ENCODE measurements at places on chromosomes 1 and 21.

- DNase-seq, result no peak
Observed at GRCh38 chr1:220575718-220576497, 48.0 kb downstream of the MARK1 start.

DNA sequence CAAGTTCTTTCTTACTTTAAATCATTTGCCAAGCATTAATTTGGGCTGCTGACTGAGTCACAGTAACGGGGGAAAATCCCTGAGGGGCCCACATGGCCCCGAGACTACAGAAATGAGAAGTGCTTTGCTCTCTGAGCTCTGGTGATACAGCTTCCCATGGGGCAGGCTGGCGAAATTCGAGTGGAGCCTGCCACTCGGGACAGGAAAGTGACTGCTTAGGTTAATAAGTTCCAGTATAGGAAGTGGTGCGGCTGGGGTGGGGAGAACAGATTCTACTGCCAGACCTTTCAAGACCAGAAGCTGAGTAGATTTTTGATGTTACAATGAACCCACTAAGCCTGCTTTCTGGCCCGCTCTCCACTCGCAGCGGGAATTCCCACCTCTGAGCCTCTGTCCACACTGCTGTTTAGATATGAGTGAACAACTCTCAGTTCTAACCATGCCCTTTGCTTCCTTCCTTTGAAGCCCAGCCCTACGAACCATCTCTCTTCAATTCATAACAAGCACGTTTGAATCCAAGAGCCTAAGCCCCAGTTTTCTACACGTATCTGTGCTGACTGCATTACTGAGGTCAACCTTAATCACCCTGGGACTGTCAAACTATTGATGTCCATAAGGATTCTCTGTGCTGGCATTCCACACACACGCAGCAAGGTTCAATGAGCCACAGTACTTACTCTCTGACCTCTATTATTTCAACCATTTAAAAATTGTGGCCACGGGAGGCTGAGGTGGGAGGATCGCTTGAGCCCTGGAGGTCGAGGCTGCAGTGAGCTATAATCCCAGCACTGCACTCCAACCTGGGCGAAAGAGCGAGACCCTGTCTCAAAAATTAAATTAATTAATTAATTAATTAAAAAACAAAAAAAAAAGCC lies 9.6 kb downstream of the ZBTB17 start:
- DNase-seq, result peak; percentile 41

- peak; percentile 71 for DNase-seq
Observed at GRCh38 chr21:45950740-45951515, 30.6 kb upstream of the COL6A1 start.

DNA sequence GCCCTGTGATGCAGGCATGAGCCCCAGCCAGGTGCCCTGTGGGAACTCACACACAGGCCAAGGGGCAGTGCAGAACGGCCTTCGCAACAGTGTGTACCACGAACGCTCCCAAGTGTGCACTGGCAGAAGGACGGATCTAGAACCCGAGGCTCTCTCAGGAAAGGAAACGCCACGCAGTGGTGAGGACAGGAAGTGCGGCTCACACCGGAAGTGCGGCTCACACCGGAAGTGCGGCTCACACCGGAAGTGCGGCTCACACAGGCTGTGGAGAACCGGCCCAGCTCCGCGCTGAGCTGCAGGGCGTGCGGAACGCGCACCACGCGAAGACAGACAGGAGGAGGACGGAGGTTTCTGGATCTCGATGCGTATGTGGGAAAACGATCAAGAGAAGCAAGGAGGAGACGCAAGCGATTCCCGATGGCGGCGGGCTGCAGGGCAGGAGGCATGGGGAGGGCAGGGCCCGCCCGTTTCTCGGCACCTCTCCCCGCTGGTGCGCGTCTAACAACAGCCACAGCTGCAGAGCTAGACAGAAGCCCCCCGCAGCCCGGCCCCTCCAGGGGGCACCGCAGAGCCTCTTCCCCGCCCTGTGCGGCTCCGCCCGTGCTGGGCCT lies 35.9 kb upstream of the TMEM52 start:
- DNase-seq, result no peak

DNA sequence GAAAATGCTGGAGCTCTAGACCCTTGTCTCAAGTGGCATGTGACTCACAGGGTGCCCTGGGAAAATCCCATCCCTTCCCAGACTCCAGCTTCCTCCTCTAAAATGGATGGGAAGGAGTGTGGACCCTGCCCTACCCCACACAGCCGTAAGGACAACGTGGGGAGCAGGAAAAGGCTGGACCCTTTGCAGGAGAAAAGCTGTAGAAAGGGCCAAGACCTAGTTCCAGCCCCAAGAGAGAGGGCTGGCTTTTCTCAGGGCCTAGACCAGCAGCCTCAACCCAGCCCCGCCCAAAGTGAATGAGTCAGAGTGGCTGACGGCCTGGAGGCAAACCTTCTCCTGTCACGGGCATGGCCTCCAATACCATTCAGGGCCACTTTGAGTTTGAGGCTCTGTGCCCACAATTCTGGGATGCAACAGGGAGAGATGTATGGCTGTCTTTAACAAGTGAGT lies 1.1 kb downstream of the LAMB3 start:
- DNase-seq, result peak; percentile 91

- no peak for DNase-seq
Observed at GRCh38 chr1:200819726-200820125, 53.1 kb upstream of the GPR25 start.

- no peak for DNase-seq
Observed at GRCh38 chr1:184941735-184942134, 32.6 kb downstream of the NIBAN1 start.

- peak; percentile 55 for DNase-seq
Observed at GRCh38 chr1:94773931-94774422, 46.2 kb upstream of the SLC44A3 start.

DNA sequence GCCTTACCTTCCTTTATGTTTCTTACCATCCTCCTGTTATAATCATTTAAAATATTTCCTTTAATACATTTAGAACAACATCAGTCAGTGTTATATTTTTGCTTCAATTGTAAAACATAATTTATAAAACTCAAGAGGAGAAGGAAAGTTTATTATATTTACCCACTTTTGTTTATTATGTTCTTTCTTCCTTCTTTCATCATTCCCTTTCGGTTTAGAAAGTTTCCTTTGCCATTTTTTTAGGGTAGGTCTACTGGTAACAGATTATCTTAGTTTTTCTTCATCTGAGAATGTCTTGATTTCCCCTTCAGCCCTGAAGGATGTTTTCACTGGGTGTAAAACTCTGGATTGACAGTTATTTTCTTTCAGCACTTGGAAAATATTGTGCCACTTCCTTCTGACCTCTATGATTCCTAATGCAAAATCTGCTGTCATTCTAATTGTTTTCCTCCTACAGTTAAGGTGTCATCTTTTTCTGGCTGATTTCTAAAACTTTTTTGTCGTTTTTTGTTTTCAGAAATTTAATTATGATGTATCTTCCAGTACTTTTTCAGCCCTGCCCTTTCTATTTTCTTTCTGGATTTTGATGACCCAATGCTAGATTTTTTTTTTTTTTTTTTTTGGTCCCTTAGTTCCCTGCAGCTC lies 25.0 kb downstream of the PTPN22 start:
- DNase-seq, result no peak

- peak; percentile 66 for DNase-seq
Observed at GRCh38 chr1:29793101-29793546, 556.8 kb downstream of the PTPRU start.

DNA sequence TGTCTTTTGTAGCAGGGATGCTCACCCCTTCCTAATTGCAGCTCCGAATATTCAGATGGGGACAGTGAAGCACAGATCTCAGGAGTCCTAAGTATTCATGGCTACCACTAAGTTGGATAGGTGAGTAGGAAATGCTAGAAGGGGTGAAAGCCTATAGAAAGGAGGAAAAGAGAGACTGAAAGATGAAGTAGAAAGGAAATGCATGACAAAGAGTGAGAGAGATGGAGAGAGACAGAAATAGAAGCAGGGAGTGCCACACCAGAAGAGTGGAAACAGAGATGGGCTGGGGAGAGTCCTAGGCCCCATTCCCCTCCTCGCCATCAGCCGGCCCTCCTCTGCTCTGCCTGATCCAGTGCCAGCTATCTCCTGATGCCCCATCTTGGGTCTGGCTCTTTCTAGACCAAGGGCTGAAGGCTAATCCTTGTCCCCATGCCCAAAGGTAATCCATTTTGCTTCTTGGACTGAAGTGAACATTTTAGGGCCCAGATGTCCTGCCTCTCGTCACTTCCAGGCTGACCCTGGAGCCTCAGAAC lies 2.0 kb downstream of the PEA15 start:
- DNase-seq, result no peak

GRCh38 chr21:38272215-38272614 lies 15.4 kb downstream of the KCNJ15 start:
- no peak for DNase-seq

GRCh38 chr1:196372896-196373536 lies 235.2 kb downstream of the KCNT2 start:
- peak; percentile 11 for DNase-seq

GRCh38 chr21:33380483-33380998 lies 22.7 kb upstream of the IFNGR2 start:
- DNase-seq, result peak; percentile 93

GRCh38 chr1:237910834-237911233 lies 20.1 kb upstream of the ZP4 start:
- DNase-seq, result no peak

GRCh38 chr1:2525920-2526823 lies at the start of gene PANK4:
Gene PANK4 (minus strand): TSS chr1:2526596. CDS start chr1:2526587, 9 bp downstream.
- DNase-seq, result peak; percentile 94

- no peak for DNase-seq
Observed at GRCh38 chr1:58038574-58038973, 508.0 kb downstream of the OMA1 start.

- DNase-seq, result no peak
Observed at GRCh38 chr21:37904856-37905255, 11.4 kb downstream of the KCNJ6 start.

DNA sequence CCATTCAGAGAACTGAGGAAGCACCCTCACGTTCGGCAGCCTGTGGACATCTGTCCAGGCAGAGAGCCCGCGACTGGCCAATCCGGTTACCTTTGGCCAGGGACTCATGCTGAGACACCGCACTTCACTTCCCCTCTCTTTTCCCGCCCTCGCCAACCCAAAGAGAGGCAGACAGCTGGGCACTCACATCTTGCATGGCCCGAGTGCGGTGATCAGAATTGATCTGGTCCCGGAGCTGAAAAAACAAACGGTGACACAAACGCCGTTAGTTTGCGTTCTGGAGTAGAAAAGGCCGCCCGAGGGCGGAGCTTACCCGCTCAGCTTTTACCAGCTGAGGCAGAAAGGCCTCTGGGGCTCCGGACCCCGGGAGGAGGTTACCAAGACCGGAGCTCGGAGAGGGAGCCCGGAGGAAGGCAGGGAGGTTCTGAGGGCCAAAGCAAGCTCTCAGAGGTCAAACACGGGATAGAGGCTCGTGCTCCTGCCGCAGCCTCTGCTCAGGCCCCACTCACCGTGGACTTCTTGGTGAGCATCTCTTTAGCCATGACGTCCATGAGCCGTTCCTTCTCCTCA lies 376 bp downstream of the SF3A3 start:
- DNase-seq, result peak; percentile 48

- DNase-seq, result no peak
Observed at GRCh38 chr1:166836733-166837132, 2.5 kb upstream of the POGK start.

DNA sequence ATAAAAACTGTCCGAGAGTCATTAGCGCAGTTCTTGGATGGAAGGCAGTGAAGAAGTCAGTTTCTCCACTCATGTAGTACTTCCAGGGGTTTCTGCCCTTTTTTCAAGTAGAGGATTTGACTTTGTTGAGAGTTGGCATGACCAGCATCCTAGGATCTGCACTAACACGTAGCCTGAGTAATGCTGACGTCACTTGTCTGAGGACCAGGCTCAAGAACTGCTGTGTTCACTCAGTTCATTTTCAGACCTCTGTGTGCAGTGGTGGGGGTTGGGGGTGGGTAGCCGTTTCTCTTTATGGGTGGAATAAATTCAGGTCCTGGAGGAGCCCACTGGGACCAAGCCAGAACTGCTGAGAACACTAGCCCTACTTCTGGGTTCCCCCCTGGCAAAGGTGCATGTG lies 53.3 kb downstream of the MRPS6 start:
- peak; percentile 33 for DNase-seq

GRCh38 chr1:59494145-59494833 lies 197.4 kb downstream of the FGGY start:
- no peak for DNase-seq

DNA sequence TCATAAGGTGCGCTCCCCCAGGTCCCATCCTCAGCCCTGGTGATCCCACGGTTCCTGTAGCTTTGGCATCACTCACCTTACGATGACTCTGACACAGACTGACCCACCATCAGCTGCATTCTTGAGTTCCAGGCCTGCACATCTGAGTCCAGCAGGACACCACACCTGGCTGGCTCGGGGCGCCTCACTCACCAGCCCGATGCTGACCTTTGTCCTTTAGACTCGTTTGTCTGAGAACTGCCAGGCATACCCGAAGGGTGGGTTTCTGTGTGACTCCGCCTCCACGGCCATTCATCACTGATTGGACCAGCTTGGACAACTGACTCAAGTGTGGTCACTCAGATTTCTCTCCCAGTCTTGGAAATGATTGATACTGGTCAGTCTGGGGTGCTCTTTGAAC lies 129.4 kb upstream of the CSF3R start:
- no peak for DNase-seq

GRCh38 chr1:169570172-169570574 lies 16.1 kb downstream of the F5 start:
- no peak for DNase-seq

Data from AG08395 (cell line).